ENCODE measurements at places on chromosomes 2 and 18. TPM values are rescaled to one million over a fixed set of nuclear protein-coding genes. Genes with fewer than 3 reads are reported as not detected.

REG3A gene
- not detected for total RNA-seq

SLC40A1 gene
- total RNA-seq, result 103 TPM

CCDC68 gene
- 6.9 TPM for total RNA-seq

OSBPL6 gene
- 1.1 TPM for total RNA-seq

SPC25 gene
- total RNA-seq, result 0.28 TPM

NEU2 gene
- total RNA-seq, result not detected

NTSR2 gene
- not detected for total RNA-seq

SCYGR4 gene
- total RNA-seq, result not detected

UGT1A9 gene
- total RNA-seq, result under 0.01 TPM

SS18 gene
- total RNA-seq, result 87.3 TPM

SKA1 gene
- 6.6 TPM for total RNA-seq

TBR1 gene
- total RNA-seq, result not detected

TMEM182 gene
- total RNA-seq, result 1.6 TPM

HOXD3 gene
- total RNA-seq, result 0.14 TPM

HOXD13 gene
- total RNA-seq, result 0.09 TPM

IL36B gene
- not detected for total RNA-seq

OBSL1 gene
- total RNA-seq, result 37.8 TPM

CRYBA2 gene
- total RNA-seq, result not detected

GAD1 gene
- total RNA-seq, result 0.28 TPM

DSC3 gene
- total RNA-seq, result 0.14 TPM

KCNG2 gene
- 4.7 TPM for total RNA-seq

SPIRE1 gene
- total RNA-seq, result 24.6 TPM

UPP2 gene
- total RNA-seq, result not detected

CHCHD5 gene
- 14.2 TPM for total RNA-seq

SESTD1 gene
- total RNA-seq, result 22.3 TPM

CXCR1 gene
- not detected for total RNA-seq

ALPG gene
- total RNA-seq, result not detected

CCDC85A gene
- 0.09 TPM for total RNA-seq

KCNK3 gene
- total RNA-seq, result 0.28 TPM

G6PC2 gene
- not detected for total RNA-seq

IL1RL2 gene
- total RNA-seq, result 1.5 TPM

EML6 gene
- total RNA-seq, result 1.8 TPM

CD8B2 gene
- total RNA-seq, result not detected

FKBP1B gene
- total RNA-seq, result 7.0 TPM

COL6A3 gene
- 2,143 TPM for total RNA-seq

MEP1B gene
- total RNA-seq, result not detected

ANKRD23 gene
- total RNA-seq, result 1.00 TPM

ALK gene
- under 0.01 TPM for total RNA-seq

CABYR gene
- total RNA-seq, result 3.6 TPM

LYPD1 gene
- total RNA-seq, result 3.9 TPM

AQP4 gene
- not detected for total RNA-seq

MYO7B gene
- total RNA-seq, result not detected

NDC80 gene
- 2.7 TPM for total RNA-seq

ARHGAP28 gene
- total RNA-seq, result 10.5 TPM

POTEJ gene
- total RNA-seq, result not detected

SLC11A1 gene
- total RNA-seq, result 0.14 TPM

AP1S3 gene
- total RNA-seq, result 5.9 TPM

STARD6 gene
- not detected for total RNA-seq

CAPN10 gene
- 20.1 TPM for total RNA-seq

RAB6C gene
- total RNA-seq, result not detected

MFSD6 gene
- total RNA-seq, result 15.1 TPM

MAP3K19 gene
- total RNA-seq, result not detected

PRKAG3 gene
- not detected for total RNA-seq
